NB4 (cell line): ENCODE measurements at places on chromosomes 16 and 17.

GRCh38 chr16:88310796-88311605 is 71.8 kb upstream of the ZNF469 start:
- no peak for DNase-seq

DNA sequence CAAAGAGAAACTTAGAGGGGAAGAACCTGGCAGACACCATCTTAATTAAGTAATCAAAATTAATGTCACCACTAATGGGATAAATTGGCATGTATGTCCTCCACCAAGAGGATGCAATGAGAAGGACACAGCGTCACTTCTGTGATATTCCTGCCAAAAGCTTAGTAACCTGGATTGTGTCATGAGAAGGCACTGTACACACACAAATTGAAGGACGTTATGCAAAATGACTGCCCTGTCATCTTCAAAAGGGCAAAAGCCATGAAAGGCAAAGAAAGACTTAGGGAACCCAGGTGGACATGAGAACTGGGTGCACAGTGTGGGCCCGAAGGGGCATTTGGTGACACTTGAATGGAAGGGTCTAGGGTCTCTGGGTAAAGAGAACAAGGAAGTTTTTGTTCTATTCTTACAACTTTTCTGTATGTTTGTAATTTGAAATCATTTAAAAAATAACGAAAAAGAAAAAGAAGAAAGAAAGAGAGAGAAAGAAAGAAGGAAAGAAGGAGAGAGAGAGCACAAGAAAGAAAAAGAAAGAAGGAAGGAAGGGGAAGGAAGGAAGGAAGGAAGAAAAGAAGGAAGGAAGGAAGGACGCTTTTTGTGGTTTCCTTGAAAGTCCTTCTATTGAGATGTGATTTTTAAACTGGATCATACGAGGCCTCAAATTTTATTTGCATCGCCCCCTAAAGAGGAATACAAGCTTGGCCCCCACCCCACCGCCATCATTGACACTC is 4.0 kb upstream of the APOH start:
- DNase-seq = no peak

DNA sequence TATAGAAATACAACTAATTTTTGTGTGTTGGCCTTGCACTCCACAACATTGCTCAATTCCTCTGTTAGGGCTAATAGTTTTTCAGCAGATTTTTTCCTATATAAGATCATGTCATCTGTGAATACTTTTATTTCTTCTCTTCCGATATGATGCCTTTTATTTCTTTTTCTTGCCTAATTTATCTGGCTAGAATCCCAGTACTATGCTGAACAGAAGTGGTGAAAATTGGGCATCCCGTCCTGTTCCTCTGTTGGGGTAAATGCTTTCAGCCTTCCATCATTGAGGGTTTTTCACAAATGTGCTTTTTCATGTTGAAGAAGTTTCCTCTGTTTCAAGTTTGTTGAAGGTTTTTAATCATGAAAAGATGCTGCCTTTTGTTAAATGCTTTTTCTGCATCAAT is 22.7 kb upstream of the TNFRSF13B start:
- no peak for DNase-seq

- no peak for DNase-seq
Observed at GRCh38 chr17:28733346-28733745, 4.8 kb downstream of the NEK8 start.

GRCh38 chr17:30344283-30345088 is 10.6 kb upstream of the TMIGD1 start:
- peak; percentile 96 for DNase-seq

DNA sequence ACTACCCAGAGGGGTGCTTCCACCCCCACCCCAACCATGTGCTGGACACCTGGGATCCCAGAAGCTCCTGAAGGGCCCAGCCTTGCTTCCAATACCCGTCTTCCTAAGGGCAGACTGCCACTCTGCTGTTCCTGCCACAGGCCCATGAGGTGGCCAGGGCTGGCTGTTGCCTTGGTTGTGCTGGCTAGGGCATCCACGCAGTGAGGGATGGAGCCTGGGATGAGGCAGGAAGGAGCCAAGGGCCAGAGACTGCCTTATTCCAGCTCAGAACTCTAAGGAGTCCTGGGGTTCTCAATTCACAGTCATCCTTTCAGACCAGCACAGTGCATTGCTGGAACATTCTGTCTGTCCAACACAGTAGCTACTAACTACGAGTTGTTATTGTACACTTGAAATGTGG is 37.8 kb downstream of the BCO1 start:
- no peak for DNase-seq

- DNase-seq = peak; percentile 70
Observed at GRCh38 chr16:57893559-57894389, 77.2 kb downstream of the CNGB1 start.

- peak; percentile 76 for DNase-seq
Observed at GRCh38 chr17:22507823-22508222, 815.5 kb downstream of the KCNJ18 start.

GRCh38 chr17:37060928-37061327 is 112.2 kb downstream of the AATF start:
- no peak for DNase-seq

DNA sequence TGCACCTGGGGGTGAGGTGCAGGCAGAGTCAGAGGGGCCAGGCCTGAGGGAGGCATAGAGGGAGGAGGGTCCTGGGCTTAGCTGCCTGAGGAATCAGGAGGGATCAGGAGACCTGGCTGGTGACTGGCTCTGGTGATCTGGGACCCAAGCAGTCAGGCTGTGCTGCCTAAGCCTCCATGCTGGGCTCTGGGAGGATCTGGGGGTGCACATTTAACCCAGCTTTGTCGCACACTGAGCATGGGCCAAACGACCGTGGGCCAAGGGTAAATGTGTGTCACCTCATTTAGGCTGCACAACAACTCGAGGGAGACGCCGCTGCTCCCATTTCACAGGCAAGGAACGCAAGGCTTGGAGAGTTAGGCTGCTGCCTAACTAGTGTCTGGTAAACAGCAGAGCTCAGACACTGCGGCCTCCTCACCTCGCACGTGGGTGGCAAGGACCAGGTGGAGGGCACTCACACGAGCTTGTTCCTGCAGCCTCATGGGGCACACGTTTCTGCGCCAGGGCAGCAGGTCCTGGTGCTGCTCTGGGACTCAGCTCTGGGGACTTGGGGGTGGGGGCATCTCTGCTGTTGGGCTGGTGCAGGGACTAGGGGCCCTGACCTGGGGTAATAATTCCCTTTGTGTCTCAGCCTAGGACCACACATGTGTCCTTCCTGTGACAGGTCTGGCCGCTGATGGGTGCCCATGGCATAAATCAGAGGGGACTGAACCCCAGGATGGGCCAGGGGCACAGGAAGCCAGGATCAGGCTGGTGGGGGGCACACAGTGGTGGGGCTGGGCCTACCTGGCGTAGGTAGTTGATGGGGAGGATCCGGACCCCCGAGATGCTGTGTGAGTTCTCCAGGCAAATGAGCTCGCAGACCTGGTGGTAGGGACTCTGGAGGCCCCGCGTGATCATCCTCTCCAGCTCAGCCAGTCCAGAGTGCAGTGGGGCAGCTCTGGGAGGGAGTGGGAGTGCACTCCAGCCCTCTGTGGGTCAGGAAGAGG is 18.7 kb downstream of the TMEM235 start:
- no peak for DNase-seq
